Kidney glomerular epithelial cell (primary cell): ENCODE measurements at places on chromosomes 1 and 21.
A peak's percentile ranks its signal among the peaks of the same experiment; 100 is the strongest.

DNA sequence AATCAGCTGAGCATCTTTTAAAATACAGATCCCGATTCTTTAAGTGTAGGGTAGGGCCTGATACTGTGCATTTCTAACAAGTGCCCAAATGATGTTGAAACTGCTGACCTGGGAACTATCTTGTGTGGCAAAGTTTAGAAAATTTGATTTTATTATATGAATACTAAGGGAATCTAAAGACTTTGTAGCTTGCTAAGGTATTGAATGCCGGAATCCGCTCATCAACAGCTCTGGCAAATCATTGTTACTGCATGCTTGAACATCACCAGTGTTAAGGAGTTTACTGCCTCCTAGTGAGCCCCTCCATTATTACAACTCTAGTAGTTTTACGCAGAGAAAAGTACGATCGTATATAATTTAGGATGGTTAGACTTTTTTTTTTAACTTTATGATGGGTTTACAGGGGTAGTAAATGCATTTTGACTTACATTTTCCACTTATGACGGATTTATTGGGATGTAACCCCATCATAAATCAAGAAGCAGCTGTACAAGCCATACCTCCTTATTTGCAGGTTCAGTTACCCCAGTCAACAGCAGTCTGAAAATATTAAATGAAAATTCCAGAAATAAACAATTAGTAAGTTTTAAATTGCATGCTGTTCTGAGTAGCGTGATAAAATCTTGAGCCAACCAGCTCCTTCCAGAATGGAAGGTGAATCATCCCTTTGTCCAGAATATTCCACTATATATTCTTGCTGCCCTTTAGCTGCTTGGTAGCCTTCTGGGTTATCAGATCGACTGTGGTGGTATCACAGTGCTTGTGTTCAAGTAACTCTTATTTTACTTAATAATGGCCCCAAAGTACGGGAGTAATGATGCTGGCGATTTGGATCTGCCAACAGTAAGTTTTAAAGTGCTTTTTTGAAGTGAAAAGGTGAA is 892 bp downstream of the TYW3 start:
- peak; percentile 71 for DNase-seq

DNA sequence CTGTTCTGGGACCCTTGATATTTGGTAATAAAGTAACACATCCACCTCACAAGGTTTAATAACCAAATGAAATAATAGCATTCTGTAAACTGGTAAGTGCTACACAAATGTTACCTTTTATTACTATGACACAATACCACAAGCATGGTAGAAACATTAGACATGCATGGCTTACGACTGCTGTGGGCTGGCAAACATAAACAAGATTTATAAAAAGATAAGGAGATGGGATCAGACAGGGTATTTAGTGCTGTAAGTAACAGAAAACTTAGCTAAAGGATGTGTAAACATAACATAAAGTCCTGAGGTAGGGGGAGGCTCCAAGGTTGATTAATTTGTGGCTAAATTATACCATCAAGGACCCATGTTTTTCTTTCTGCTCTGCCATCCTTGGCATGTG is 212.6 kb downstream of the BARHL2 start:
- DNase-seq, result no peak

- DNase-seq, result no peak
Measured at GRCh38 chr1:228342627-228343190, 63.9 kb downstream of the TRIM11 start.

DNA sequence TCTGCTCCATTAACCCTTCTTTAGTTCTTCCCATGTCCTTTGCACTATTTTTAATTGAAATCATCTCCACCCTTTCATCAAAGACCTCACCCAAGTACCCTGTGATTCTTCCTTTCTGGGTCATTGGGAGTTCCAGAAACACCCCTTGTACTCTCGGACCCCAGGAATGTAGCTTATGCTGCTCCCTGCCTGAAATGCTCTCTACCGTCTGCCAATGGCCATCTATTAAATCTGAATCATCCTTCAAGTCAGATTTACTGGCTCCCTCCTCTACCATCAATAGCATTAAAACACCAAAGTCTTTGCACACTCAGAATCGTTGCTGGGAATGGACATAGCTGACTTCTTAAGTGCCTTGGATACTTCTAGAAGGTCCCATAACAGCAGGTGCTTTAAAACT is 73.2 kb upstream of the GADD45A start:
- no peak for DNase-seq

DNA sequence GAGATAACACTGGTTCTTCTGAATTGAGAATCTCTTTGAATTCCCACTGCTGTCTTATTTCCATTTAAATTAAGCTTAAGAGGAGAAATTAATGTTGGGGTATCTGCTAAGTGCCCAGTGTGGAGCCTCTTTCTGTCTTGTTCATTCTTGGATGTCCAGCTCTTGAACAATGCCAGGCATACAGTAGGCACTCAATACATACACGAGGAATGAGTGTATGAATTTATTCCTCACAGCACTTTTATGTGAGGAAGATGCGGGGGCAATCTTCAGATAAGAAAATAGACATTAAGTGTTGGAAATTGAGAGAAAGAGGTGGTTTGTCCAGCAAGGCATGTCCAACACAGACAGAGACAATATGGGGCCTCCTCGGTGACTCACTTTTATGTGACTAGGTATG is 11.8 kb upstream of the ATF3 start:
- DNase-seq, result peak; percentile 57

- DNase-seq, result no peak
Measured at GRCh38 chr1:162635418-162635817, 3.2 kb downstream of the DDR2 start.

GRCh38 chr1:95352767-95353166 is 118.8 kb downstream of the RWDD3 start:
- DNase-seq, result no peak

GRCh38 chr1:180504186-180504585 is 1.8 kb upstream of the ACBD6 start:
- no peak for DNase-seq

- no peak for DNase-seq
Measured at GRCh38 chr1:89640440-89640839, 7.5 kb downstream of the LRRC8C start.

- no peak for DNase-seq
Measured at GRCh38 chr1:30537279-30537678, 186.1 kb downstream of the MATN1 start.

DNA sequence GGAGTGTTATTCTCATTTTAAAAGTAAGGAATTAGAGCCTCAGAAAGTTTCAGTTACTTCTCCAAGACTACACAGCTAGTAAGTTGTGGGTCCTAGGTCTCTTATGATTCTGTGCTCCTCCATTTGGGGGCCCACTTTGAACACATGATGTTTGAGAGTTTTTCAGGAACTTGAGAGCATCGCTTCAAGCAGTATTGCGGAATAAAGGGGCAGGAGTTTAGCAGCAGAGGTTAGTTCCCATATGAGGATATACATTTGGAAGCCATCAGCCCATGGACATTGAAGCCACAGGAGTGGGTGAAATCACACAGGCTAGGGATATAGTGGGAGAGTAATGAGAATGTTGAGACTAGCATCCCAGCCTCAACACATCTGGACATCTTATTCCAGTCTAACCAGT is 143.2 kb downstream of the RASAL2 start:
- DNase-seq, result no peak

- no peak for DNase-seq
Measured at GRCh38 chr1:172325531-172325930, 95.0 kb upstream of the C1orf105 start.

DNA sequence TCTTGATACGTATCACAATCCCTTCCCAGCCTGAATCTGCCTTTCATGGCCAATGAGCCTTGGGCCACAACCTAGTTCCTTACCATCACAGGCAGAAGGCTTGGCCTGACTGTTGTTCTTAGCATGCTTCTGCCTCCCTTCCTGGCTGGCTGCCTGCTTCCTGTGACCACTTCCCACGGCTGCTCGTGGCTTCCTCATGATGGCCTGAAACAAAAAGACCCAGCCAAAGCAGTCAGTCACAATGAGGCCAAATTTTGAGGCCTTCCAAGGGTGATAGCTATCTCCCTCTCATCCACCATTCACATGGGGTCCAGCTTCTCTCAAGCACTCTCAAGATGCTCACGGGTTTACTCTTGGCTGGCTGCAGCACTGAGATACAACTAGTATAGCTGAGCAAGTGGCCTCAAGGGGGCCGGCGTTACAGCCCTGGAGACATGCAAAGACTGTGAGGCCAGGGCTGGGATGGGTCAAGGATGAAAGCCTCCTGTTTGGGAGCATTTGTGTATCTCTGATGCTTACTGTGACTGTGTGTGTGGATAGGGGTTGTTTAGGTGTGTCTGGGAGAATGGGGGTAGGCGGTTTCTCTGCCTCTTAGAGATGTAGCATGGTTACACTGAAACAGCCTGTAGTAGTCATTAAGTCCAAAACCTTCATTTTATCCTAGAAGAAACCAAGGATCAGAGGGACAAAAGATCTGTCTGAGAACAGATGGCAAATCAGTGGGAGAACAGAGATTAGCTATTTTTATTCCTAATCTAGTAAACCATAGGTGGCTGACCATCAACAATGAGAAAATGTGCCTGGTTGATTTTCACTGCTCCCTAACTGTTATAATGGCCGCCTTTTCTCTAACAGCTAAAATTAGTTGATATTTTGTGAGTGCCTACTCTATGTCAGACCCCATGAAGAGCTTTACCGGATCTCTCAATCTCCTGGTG is 5.4 kb upstream of the TOE1 start:
- DNase-seq, result no peak

GRCh38 chr1:31145648-31146047 is 80.1 kb upstream of the PUM1 start:
- no peak for DNase-seq

GRCh38 chr1:51952638-51953037 is 37.9 kb downstream of the RAB3B start:
- DNase-seq, result no peak

GRCh38 chr1:53524428-53525375 is 65.5 kb downstream of the DMRTB1 start:
- no peak for DNase-seq

GRCh38 chr1:11514366-11514765 is 35.4 kb downstream of the DISP3 start:
- DNase-seq, result no peak
